ENCODE measurements at places on chromosomes 12 and 14.

DNA sequence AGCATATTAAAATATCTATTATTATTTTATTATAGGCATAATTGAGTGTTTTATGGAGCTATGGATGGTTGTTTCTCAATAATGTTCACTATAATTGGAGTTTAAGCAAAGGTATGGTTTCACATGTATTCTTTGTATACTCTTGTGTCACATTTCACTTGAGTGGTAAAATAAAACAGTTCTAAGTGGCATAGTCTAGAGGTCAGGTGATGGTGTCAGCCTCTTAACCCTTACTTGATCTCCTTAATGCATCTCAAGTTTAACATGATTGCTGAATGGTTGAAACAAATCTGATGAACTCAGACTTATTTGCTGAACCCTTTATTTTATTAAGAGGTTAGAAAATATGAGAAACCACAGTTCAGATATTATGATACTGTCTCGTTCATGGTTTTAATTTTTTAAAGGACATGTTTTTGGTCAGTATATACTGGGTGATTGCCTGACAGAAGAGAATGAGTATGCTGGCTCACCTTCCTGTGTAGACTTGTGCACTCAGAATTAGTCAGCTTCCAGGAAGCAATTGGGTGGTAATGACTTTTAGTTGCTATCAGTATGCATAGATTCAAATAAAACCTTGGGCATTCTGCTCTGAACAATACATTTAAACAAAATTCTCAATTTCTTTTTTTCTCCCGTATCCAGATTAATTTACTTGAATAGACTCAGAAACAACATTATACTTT is 464.6 kb downstream of the PCNX1 start:
- DNase-seq = no peak

DNA sequence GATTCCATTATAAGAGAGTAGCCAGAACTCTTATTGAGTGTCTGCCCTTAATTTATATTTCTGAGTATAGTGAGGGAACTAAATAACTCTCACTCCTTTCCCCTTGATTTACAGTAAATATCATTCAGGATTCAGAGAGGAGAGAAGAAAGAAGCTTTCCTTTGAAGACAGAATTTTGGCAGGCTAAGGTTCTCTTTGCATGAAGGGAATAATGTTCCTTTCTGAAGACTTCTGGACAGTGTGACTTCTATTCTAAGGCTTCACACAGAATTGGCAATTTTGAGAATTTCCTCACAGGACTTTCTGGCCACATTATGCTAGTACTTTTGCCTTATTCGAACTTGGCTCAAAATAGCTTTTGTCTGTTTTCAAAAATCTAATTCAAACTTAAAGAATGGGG is 352.2 kb upstream of the FBXO33 start:
- no peak for DNase-seq

DNA sequence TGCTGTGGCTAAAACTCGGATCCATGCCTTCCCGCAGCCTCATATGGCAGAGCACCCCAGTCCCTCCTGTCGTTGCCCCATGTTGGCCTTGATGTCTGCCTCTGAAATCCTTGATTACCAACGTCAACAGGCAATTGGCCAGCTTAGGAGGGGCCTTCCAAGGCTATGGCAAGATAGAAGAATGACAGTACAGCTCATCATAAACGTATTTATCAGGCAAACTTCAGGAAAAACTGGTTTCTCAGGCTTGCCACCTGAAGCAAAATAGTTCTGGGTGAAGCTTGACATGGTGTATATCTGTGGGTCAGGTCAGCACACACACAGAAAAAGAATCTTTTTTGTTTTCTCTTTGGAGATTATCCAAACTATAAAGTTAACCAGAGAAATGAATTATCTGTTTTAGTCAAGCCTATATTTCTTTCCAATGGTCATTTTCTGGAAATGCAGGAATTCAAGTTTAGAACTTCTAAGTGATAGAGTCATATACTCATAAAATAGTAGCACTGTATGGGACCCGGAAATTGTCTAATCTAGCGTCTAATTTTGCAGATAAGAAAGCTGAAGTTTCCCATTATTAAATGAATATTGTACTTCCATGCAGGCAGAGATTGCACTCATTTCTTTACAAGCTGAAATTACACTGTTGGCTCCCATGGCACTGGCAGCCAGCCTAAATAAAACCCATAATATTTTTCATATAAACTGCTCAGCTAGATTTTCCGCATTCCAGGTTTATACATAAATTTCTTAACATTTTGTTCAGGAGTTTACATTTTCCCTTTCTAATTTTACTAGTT is 24.4 kb upstream of the DUSP16 start:
- DNase-seq = no peak

DNA sequence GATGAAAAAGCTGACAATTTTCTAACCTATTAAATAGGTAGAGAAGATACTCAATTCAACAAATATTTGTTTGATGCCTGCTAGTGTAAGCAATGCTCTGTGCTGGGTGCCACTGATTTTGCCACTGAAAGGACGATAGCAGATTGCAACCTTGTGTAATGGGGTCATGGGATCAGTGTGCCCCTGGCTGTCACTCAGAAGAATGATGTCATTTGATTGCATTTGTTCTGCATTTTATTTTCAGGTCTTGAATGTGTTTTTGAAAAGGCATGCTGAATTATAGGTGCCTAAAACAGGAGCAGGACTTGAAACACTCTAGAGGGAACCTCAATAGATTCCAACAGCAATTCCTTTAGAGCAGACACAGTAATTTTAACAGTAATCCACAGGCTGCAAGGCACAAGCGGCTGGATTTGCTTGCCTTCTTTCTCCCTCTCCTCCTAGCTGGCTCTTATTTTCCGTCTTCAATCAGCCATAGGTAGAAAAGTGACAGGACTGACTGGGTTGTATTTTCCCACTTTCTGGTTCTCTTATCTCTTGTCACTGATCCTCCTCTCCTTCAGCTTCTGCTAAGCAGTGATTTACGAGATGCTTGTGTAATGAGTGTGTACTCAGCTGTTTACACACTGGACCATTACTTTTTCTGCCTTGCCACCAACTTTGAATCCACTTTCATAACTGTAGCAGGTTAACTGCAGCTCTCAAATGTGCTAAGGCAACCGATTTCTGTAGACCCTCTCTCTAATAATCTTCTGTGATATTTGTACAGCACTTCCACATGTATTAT is 4.1 kb downstream of the PLXNC1 start:
- no peak for DNase-seq

- no peak for DNase-seq
These were observed 297.7 kb upstream of the DDHD1 start for GRCh38 chr14:53450871-53451270.

- no peak for DNase-seq
These were observed 71.5 kb downstream of the RESF1 start for GRCh38 chr12:32030676-32031075.

- no peak for DNase-seq
These were observed 44.1 kb upstream of the KCNJ8 start for GRCh38 chr12:21818627-21819026.

DNA sequence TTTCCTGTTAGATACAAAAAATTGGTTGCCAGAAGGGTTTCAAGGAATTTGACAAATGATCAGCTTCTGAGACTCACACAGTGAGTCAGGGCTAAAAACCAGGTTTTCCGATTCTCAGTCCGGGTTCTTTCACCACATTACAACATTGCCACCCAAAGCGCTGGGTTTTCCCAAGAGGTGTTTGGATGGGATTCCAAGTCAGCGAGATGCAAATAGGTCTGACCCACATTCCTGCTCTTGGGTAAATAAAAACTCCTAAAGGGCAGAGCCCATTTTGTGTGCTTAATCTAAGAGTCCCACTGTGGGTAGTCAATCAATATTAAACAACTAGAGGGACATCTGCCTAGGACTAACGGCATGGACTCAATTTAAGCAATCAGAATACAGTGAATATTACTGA is 5.4 kb upstream of the RIC8B start:
- DNase-seq = no peak

DNA sequence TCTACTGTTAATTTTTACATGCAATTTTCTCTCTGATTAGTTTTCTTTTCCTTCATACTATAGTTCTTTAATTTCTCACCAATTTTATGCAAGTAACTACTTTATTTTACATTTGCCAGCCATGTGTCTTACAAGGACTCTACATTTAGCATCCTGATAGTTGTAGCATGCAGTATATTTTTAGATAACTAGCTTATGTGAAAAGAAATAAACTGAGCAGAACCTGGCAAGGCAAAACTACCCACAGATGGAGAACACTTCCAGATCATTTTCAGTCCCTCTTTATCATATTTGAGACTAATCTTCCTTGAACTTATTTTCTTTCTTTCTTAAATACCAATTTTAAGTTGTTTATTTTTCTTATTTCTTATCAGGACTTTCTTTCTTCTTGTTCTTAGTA is 943.6 kb downstream of the LRFN5 start:
- no peak for DNase-seq

DNA sequence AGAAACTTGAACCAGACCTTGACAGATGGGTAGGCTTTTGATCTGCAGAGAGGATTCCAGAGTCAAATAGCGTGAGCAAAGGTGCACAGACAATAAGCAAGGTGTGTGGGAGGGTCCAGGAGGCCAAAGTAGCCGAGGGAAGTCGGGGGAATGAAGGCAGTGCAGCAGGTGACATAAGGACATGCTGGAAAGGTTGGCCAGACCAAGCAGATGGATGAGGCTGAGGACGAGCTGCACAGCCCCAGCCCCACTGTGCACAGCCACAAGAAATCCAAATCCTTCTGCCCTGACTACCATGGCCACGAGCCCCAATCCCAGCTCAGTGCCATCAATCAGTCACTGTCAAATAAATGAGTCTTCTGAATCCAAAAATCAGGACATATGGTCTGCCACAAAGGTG is 5.4 kb downstream of the TTC7B start:
- DNase-seq = no peak

- DNase-seq = no peak
These were observed 170.0 kb upstream of the VASH1 start for GRCh38 chr14:76591266-76591665.

- DNase-seq = no peak
These were observed 18.7 kb downstream of the IQSEC3 start for GRCh38 chr12:85191-85666.
